ENCODE measurements at places on chromosomes 11 and 22.

GRCh38 chr11:114782650-114783310 is 104.5 kb downstream of the NXPE2 start:
- no peak for DNase-seq

DNA sequence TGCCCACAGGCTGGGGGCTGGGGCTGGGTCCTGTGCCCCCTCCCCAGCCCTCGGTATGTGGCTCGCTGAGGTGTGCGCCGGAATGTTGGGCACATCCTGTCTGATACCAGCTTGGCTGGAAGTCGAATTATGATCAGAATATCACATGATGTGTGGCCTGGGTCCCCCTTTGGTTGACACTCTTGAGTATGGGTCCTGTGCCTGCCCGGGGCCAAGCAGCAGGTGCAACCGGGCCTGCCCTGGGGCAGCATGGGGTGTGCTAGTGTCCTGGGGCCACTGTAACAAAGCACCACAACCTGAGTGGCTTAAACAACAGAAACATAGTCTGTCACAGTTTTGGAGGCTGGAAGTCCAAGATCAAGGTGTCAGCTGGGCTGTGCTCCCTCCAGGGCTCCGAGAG is 52.7 kb downstream of the PARVB start:
- no peak for DNase-seq

- DNase-seq = no peak
These were observed 18.4 kb upstream of the LRRC55 start for GRCh38 chr11:57163160-57163868.

- no peak for DNase-seq
These were observed 25.9 kb upstream of the POU2AF3 start for GRCh38 chr11:111272420-111272819.

- DNase-seq = no peak
These were observed 38.8 kb upstream of the UBASH3B start for GRCh38 chr11:122616718-122617117.

DNA sequence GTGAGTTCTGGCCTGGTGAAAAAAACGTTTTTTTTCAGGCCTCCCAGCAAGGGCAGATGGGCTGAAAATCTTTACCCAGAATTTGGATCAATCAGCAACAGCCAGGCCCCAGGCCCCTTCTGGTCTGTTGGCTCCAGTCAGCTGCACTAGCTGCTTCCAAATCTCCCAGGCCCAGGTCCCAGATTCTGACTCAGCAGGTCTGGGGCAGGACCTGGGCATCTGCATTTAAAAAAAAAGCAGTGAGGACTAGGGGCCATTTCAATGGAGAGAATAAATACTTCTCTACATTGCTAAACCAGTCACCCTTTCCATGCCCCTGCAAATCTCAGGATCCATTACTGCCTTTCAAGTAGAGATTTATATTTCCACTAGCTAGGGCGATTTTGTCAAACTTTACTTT is 4.3 kb downstream of the SLC15A3 start:
- DNase-seq = no peak

Measured in cerebellar nuclear complex (tissue), 1 donor.